HCT116 (cell line): ENCODE measurements at places on chromosomes 6 and 20.

GRCh38 chr20:1287306-1287705 lies 21.2 kb downstream of the SNPH start:
- H3K27ac ChIP-seq = no peak overlapping the region
- H3K36me3 ChIP-seq = no peaks in the 10 kb centered on the region
- H3K27me3 ChIP-seq = no peaks in the 10 kb centered on the region
- DNase-seq = no peak
- H3K4me3 ChIP-seq = no peak overlapping the region

DNA sequence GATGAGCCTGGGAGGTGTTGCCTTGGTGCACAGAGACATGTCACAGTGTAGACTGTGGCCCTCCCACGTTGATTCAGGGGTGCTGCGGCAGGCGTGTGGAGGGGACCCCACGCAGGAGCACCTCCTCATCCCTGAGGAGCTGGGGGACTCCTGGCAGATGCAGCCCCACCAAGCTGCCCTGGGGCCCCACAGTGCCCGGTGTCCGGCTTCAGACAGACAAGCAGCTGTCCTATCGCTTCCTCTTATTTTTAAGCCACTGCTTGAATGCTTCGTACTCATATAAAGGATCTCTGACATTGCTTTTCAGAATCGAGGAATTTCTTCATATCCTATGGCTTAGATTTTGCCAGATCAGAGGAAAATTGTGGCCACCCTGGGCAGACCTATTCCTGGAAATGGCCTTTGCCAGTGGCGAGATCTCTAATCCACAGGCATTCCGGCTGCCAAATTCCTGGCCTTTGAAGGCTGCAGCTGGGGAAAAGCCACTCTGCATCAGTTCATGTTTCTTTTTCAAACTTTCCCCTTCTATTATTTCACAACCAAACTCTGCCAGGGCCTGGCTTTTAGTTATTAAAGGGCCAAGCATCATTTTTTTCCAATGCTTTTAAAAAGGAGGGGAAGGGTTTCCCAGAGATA lies 337.0 kb downstream of the THBS2 start:
- no peaks in the 10 kb centered on the region for H3K36me3 ChIP-seq
- H3K27ac ChIP-seq = no peak overlapping the region
- no peaks in the 10 kb centered on the region for H3K27me3 ChIP-seq
- no peak overlapping the region for H3K4me3 ChIP-seq

DNA sequence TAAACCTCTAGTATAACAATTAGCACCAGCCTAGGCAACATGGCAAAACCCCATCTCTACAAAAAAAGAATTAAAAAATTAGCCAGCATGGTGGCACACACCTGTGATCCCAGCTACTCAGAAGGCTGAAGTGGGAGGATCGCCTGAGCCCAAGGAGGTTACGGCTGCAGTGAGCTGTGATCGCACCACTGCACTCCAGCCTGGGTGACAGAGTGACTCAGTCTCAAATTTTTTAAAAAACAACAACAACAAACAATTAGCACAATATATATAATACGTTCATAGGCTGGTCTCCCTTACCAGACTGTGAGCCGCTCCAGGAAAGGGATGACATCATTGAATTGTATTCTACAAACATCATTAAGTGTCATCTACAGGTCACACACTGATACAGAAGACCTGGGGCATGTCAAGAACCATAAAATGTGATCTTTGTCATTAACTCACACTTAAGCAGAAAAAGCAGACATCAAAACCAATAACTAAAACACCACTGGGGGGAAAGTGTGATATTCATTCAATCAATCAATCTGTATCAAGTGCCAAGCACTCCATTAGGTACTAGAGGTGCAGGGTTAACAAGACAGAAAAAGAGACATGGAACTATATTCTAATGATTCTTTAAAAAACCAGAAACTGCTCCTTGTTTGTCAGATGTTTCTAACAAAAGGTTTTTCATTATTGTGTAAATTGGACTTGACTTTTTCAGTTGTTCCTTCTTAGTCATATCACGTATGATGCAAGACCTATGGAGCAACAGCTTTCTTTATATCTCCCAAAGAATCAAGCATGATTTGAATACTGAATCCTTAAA lies 17.8 kb downstream of the MAP3K5 start:
- peaks cover 24% of the 10 kb centered on the region for H3K4me1 ChIP-seq
- no peaks in the 10 kb centered on the region for H3K36me3 ChIP-seq
- no peak overlapping the region for H3K4me3 ChIP-seq

DNA sequence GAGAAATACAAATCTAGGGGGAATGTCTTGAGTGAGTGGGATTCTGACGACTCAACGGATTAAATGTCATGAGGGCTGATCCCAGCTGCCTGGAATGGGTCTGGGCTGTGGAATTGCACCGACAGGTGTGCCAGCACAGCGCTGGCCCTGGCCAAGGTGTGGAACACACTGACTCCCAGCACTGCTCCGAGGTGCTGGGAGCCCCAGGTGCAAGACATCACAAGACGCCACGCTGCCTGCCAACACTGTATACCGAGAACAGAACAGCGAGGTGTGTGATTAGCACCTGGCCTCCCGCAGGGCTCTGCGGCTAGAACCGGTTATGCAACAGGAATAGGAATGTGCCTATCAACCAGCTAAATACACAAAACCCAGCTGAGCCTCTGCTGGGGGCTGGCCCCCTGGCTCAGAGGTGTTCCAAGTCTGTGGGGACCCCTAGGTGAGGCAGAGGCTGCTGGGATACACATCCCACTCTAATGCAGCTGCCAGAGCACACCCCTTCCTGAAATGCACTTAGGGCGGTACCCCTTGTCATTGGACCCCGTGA lies 24.8 kb upstream of the APMAP start:
- H3K4me3 ChIP-seq = no peak overlapping the region
- H3K27me3 ChIP-seq = no peaks in the 10 kb centered on the region
- no peaks in the 10 kb centered on the region for H3K36me3 ChIP-seq
- no peak overlapping the region for H3K27ac ChIP-seq
- H3K4me1 ChIP-seq = peaks cover 14% of the 10 kb centered on the region

DNA sequence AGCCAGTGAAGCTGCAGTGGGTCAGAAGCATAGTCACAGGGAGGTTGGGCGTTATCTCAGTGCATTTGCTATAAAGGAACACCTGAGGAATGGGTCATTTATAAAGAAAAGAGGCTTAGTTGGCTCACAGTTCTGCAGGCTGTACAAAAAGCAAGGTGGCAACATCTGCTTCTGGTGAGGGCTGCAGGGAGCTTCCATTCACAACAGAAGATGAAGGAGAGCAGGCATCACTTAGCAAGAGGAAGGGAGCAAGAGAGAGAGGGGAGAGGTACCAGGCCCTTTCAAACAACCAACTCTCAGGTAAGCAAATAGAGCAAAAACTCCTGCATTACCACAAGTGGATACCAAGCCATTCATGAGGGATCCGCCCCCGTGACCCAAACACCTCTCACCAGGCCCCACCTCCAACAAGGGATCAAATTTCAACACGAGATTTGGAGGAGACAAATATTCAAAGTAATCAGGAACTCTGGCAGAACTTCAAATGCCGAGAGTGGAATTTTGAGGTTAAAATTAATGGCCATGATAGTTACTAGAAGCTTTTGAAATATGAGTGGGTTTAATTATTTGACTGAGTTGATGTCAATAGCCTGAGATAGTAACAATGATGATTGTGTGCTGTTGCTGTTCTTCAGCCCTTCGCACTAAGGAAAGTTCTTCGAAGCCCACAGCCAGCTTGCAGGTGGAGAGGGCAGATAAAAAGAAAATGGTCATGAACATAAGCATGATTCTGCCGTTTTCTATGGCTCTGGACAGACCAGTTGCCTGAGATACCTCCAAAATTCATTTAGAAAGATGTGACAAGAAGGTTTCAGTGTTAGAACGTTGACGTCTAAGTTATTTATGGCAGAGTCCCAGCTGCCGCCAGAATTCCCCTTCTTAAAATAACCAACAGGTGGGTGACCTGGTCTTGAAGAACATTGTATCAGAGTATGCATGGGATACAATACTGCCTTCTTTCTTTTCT lies 55.3 kb upstream of the ADTRP start:
- no peak overlapping the region for H3K27ac ChIP-seq
- DNase-seq = no peak
- no peaks in the 10 kb centered on the region for H3K27me3 ChIP-seq
- no peaks in the 10 kb centered on the region for H3K4me1 ChIP-seq
- H3K4me3 ChIP-seq = no peak overlapping the region
- H3K36me3 ChIP-seq = no peaks in the 10 kb centered on the region

DNA sequence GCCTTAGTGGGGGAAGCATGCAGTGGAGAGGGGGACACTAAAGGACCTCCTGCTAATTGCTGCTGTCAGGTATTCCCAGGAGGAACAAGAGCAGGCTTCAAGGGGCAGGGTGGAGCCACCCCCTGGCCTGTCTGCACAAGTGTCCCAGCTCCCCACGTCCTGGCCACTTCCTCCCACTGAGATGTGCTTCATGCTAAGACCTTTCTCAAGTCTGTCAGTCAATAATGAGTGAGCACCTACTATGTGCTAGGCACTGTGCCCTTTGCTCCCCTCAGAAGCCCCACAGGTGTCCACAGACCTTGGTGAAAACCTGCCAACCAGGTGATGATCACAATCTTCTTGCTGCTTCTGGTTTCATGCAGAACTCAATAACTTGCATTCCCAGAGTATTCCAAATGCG lies 147.9 kb downstream of the UNC5CL start:
- H3K4me3 ChIP-seq = no peak overlapping the region
- H3K4me1 ChIP-seq = peaks cover 3% of the 10 kb centered on the region; the same call in 1 of the 2 replicates
- H3K36me3 ChIP-seq = no peaks in the 10 kb centered on the region
- H3K27ac ChIP-seq = no peak overlapping the region
- no peaks in the 10 kb centered on the region for H3K27me3 ChIP-seq

DNA sequence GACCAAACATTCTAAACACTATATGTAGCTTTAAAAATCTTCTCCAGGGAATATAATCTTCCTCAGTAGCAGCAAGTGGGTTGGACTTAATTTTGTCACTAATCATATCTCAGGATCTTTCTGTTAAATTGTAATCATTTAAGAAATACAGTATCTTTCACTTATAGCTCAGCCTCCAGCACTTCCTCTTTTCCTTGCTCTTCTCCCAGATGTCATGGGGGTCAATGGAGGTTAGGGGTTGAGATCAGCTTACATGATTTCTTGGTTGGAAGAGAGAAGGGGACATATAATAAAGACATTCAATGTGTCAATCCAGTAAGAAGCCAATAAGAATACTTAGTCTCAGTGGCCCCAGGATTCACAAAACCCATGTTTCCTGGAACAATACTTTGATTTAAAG lies 15.7 kb upstream of the REPS1 start:
- H3K4me1 ChIP-seq = no peaks in the 10 kb centered on the region
- no peak overlapping the region for H3K27ac ChIP-seq
- DNase-seq = no peak
- no peaks in the 10 kb centered on the region for H3K27me3 ChIP-seq
- no peaks in the 10 kb centered on the region for H3K36me3 ChIP-seq
- H3K4me3 ChIP-seq = no peak overlapping the region
